Cardiac fibroblast (primary cell): ENCODE measurements at places on chromosomes 4 and X.

DNA sequence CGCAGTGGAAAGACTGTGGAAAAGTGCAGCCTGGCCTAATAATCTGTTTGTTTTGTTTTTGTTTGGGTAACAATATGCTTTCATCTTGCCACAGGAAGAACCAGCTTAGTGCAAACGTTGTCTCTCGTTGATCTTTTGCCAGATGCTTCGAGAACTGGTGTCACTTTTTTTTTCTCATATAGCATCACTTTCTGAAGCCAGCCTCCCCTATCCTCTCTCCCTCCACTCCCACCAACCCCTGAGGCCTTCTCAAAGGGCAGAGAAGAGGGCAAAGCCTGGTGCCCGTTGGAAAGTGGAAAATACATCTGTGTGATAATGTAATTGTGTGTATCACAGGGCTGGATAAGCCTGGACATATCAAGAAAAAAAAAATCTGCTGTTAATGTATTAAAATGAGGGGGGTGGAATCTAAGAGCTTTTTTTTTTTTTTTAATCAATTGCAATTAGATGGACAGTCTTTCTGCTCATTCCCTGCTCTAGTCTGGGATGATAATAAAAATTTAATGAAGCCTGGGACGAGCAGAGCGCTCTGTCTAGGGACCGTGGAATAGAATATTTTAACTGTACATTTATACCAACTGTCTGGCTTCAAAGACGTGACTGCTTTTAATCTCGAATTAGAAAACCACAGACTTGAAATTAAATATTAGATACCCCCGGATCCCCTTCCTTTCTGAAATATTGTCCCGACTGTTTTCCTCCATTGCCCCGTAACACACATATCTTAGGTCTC is 8.1 kb downstream of the POU4F2 start:
- no peak for DNase-seq

DNA sequence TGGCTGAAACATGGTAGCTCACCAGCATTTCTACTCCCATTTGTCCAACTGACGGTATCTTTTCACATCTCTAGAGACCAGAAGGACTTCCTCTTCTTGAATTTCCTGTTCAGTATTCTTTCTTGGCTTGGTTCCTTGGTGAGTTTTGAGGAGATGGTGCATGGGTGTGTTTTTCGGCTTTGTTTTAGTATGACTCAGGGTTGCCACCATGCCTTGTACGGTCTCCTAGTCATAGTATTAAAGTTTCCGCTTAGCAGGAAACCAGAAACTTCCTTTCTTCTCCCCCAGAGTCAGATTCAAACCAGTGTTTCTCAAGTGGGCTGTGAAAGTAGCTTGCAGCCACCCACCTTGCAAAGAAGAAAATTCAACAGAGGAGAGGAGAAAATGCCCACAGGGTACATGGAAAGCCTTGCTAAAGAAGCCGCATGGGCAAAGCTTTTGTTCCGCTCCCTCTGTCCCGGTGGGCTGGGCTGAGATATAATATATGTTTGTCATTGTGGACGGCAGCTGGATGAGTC is 5.7 kb downstream of the CD99 start:
- DNase-seq, result peak; percentile 97

DNA sequence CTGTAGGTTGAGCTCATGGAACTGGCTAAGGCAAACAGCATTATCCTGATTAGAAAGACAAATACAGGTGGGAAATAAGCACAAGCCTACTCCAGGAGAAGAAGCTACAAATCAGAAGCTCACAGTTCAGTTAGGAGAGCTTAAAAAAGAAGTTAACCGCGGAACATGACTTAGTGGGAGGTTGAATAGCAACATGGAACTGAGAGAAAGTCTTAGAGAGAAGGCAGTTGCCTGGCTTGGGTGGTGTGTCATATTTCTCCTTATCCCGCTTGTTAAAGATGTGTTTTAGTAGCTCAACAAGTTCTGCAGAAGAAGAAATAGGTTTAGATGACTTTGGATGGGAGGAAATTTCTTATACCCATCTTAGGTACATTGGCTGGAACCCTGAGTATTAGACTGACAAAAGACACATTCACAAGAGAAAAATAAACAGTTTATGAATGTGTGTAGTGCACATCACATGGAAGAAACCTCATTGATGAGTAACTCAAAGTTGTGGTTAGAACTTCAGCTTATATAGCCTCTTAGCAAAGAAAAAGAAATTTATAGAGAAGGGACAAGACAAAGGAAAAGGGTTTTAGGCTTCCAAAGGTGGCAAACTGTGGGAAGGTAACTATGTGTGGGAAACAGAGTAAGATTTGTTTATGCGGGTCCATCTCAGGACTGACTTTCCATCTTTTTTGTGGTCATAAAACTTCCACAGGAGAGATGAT is 37.4 kb upstream of the RXFP1 start:
- DNase-seq, result peak; percentile 45

GRCh38 chrX:31546126-31546525 is 474.3 kb upstream of the FTHL17 start:
- DNase-seq, result peak; percentile 78

GRCh38 chrX:48715072-48715471 is 18.5 kb downstream of the SUV39H1 start:
- peak; percentile 26 for DNase-seq
